ENCODE measurements at places on chromosomes 13 and 19.

GRCh38 chr19:39557811-39558623 is 18.1 kb upstream of the EID2 start:
- DNase-seq: peak; percentile 46

DNA sequence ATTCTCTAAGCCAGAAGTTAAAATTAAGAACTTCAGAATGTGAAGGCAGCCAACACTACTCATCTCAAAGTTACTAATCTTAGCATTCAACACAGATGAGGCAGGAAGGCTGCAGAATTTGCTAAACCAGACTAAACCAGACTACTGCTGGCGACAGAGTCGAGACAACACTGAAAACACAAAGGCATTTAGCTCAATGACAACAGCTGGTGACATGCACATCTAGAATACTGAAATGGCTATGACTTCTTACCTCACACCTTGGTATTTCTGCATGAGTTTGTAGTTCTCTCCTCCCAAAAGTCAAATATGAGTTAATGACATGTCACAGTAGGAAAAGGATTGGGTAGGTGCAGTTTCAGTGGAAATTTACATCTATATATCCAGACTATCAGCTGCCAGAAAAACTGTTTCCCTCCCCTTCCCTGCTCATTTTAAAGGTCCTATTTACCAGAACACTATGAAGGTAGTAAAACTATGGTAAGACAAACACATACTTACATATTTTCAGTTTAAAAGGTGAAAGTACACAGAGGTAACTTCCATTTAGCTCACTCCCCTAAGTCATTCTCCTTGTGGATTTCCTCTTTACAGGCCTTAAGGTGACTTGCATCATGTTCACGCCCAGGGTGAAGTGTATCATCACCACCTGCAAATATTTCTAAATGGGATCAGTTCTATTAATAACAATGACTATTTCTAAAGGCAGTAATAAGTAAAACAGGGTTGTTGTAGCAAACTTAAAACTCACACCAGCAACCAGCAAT is 21.4 kb downstream of the FOXO1 start:
- DNase-seq: no peak

DNA sequence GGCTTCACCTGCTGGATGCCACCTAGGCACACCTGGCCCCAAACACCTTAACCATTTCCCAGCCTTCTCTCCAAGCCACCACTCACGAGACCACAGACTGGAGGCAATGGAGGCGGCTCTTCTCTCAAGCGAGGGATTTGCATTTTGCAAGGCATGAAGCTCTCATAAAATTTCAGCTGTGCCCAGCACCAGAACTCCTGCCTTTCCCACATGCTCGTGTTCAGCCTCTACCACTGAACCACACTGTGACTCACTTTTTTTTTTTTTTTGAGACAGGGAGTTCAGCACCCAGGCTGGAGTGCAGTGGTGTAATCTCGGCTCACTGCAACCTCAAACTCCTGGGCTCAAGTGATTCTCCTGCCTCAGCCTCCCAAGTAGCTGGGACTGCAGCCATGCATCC is 10.6 kb downstream of the NANOS3 start:
- no peak for DNase-seq

DNA sequence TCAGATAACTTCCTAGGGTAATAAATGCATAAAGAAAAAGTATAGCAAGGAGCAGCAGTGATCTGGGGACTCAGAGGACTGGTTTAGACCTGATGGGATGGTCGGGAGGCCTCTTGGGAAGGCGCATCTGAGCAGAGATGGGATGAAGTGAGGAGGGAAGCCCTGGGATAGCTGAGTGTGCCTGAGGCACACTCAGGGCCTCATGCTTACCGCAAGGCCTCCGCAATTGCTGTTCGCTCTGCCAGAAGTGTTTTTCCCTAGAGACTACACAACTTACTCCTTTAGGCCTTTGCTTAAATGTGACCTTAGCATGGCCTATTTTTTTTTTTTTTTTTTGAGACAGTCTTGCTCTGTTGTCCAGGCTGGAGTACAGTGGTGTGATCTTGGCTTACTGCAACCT is 4.1 kb upstream of the DLL3 start:
- DNase-seq: no peak

GRCh38 chr13:73898899-73899298 is 235.3 kb downstream of the KLF12 start:
- DNase-seq: no peak

DNA sequence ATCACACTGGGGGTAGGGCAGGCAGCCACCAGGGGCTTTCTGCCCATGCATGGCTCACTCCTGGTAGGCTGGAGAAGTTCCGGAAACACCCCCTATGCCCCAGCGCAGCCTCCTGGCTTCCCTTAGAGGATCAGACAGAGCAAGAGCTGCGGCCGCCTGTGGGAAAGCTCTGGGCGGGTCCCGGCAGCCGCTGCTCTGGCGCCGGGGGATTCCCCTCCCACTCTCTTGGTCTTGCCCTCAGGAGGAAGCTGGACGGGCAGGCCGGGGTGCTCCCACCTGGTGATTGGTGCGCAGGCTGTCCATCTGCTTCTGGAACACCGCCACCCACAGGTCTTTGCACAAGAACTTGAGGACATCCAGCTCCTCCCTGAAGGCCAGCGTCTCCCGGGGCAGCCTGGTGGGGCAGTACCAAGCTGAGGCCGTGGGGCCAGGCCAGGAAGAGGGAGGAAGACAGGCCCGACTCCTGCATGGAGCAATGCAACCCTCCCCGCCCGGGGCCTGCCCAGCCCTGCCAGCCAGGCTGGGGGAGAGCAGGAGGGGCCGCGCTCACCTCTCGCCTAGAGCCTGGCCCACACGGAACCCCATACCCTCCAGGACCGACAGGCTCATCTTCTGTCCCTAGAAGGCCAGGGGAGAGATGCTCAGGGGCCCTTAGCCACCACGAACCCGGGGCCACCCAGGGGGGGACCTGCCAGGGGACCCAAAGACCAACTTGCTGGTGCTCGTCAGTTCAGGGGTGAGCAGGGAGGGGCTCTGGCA is 4.0 kb upstream of the NKPD1 start:
- DNase-seq: peak; percentile 61

GRCh38 chr13:112067116-112067741 is at the start of gene SOX1:
TSS of gene SOX1 (plus strand) at chr13:112067149. CDS start at chr13:112067659, 510 bp downstream.
- no peak for DNase-seq

Measured in CD4-positive, alpha-beta T cell treated with Interleukin-6 for 4 hours (primary cell).